ENCODE measurements at places on chromosomes 12 and 14.

DNA sequence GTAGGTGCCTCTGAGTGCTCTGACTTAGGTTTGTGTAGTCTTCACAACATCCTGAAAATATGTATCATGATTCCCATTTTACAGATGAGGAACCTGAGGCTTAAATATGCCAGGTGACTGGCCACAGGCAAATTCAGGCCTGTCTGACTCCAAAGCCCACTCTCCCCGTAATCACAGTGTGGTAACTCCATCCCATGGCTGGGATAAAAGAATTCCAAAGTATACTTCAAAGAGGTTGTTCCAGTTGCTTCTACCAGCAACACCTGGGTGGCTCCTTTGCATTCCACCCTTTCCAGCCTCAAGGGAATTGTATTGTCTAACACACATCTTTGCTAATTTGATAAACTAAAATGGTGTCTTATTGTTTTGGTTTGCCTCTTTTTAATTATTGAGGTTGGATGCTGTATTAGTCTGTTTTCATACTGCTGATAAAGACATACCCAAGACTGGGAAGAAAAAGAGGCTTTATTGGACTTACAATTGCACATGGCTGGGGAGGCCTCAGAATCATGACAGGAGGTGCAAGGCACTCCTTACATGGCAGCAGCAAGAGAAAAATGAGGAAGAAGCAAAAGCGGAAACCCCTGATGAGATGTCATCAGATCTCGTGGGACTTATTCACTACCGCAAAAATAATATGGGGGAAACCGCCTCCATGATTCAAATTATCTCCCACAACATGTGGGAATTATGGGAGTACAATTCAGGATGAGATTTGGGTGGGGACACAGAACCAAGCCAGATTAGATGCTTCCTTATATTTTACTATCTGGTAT lies 9.9 kb upstream of the CHST11 start:
- no peak for DNase-seq

DNA sequence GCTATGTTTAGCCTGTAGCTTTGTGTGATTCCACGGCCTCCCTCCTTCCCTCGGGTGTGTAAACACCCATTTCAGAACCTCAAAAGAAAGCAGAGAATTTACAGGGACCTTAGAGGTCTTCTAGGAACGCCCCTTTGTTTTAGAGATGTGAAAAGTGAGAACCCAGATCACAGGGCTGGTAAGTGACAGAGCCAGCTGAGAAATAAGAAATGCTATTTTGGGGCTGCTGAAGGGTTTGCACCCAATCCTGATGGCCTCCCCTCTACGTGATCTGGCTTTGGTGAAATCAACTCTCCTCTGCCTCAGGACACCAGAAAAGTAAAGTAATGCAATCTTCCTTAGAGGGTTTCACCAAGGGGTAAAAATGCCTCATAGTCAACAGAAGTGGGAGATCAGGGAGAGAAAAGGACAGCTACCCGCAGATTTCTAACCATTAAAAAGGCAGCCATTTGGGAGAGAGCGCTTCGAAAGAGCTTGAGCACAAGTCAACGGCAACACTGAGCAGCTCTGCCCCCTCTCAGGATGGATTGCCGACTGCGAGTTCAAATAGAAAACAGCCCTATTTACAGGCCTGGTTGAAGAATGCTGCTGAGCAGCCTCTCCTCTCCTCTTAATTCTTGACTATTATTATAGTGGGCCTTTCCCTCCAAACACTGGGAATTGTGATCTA lies 78.5 kb upstream of the RASSF3 start:
- no peak for DNase-seq

DNA sequence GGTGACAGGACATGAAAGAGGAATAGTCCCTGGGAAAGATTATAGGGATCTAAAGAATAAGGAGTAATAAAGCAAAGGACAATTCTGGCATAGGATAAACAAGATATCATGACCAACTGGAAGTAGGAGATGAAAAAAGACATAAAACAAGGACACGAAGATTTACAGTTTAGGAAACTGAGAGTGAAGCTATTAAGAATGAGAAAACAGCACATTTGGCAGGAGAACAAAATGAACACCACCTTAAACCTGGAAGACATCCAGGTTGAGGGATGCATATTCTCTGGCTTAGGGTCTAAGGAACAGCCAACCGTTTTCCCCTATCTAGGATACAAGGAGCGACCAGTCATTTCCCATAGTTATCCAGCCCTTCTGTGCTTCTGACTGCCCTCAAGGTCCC lies 1.9 kb downstream of the TRIP11 start:
- DNase-seq = no peak

DNA sequence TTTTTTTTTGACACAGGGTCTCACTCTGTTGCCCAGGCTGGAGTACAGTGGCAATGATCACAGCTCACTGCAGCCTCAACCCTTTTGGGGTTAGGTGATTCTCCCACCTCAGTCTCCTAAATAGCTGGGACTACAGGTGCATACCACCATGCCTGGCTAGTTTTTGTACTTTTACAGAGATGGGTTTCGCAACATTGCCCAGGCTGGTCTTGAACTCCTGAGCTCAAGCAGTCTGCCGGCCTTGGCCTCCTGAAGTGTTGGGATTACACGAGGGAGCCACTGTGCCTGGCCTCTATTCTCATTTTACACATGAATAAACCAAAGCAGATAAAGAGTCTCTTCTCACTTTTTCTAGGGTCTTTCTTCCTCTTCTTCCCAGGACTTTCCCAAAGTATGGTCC lies 3.2 kb downstream of the TOMM20L start:
- DNase-seq = no peak

DNA sequence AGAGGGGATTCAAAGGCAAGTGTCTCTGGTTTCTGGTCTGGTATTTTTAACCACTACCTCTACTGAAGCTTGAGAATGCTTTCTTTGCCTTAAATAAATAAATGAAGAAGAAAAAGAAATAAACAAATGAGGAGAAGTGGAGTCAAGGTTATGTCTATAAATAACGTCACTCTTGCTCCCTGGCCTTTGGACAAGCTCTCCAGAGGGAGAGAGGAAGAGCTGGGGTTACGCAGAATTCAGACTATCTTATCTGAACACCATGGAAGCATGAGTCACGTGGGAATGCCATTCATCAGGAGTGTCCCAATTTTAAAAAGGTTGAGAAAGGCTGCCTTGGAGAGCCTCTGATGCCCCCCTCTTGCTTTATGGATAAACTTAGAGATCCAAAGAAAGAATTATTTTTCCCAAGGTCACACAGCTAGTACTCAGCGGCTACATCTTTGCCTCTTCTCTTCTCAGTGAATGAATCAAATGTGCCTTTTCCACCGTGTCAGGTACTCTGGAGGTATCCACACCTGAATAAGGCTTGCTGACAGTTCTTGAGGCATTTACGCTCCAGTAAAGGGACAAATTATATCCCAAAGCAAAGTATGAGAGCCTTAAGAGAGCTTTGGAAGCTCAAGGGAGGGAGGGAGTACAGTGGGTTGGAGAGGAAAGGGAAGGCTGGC lies 12.9 kb upstream of the MSI1 start:
- DNase-seq = no peak

DNA sequence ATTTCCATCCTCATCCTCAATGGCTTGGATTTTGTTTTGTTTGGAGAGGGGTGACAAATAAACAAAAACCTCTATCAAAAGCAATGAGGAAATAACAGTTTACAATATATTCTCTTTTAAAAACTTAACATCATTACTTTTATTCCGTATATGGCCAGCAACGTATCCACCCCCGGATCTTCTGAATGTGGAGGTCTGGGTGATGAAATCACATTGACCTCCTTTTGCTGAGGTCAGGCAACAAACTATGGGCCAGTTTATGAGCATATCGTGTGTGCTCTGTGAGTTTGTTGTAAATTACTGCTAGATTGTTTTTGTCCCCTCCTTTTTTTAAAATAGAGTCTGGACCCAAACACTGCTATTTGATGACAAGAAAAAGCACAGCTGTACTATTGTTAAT lies 178.1 kb downstream of the BCAT1 start:
- no peak for DNase-seq

GRCh38 chr14:94303111-94303510 lies 10.0 kb upstream of the SERPINA10 start:
- no peak for DNase-seq

- no peak for DNase-seq
Measured at GRCh38 chr12:66900616-66901015, 221.7 kb upstream of the GRIP1 start.

DNA sequence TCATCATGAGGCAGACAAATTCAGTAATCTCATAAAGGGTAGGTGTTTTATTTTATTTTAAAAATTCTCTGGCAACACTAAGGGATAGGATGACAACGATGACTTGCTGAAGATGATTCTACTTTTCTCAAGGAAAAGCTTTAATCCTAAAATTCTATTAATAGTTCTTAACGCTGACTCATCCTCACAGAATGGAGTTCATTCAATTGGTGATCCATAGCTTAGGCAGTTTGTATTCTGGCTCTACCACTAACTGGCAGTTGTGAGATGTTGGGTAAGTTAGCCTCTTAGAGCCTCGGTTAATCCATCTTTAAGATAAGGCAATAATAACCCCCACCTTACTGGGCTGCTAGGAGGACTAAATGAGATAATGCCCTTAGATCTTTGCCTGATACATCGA lies 116.3 kb downstream of the RTN1 start:
- no peak for DNase-seq

GRCh38 chr14:53748691-53749090 lies 207.9 kb downstream of the BMP4 start:
- no peak for DNase-seq

- DNase-seq = no peak
Measured at GRCh38 chr12:26566675-26567074, 266.3 kb downstream of the ITPR2 start.

DNA sequence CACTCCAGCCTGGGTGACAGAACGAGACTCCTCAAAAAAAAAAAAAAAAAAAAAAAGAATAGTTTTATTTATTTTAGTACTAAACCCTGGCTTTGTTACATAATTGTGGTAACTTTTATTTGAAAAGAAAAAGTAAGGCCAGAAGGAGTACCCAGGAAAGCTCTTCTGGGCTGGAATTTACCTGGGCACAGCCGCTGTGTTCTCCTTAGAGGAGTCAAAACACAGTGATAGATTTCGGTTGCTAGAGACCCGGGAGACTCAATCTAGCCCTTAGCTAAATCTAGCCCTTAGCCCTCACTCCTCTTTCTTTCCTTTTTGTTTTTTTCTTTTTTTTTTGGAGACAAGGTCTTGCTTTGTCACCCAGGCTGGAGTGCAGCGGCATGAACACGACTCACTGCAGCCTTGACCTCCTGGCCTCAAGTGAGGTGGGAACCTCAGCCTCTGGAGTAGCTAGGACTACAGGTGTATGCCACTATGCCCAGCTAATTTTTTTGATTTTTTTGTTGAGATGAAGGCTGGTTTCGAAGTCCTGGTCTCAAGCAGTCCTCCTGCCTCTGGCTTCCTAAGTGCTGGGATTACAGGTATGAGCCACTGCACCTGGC lies 49.7 kb downstream of the SYNE2 start:
- no peak for DNase-seq

DNA sequence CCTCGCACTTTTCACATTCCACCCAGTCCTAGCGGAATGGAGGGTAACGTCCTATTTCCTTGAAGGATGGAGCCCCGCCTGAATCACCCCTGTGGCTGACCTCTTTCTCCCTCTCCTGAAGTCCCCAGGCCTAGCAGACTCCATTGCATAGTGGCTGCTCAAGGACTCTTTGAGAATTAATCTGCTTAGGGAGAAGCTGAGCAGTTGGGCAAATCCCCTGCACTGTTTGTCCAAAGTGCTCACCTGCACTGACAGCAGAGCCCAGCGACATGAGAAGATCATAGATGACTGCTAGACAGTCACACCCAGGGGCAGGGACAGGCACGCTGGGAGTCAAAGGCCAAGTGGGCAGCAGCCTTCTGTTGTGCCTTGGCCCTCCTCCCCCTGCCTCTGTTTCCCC lies 37.7 kb upstream of the DICER1 start:
- DNase-seq = no peak

DNA sequence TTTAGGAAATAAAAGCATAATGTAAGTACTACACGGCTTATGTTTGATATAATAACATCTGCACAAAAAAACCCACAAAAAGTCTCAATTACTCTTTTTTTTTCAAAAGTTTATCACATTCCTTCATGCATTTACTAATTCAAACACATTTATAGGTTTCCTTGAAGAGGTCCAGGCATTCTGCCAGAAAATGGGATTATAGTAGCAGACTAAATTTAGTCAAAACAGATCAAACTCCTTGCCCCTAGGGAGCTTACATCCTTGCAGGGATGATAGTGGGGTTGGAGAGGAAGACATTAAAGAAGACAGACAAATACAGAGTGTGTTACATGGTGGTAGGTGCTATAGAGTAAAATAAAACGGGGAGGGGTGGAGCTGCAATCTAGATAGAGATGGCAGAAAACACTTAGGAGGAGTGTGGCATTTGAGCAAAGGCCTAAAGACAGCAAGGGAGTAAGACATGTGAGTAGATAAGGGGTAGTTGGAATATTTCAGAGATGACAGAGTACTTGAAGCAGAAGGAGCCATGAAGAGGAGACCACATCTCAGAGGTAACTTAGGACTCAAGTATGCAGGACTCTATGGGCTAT lies 266.9 kb downstream of the PPFIA2 start:
- no peak for DNase-seq

- DNase-seq = no peak
Measured at GRCh38 chr12:58942345-58942744, 22.0 kb upstream of the LRIG3 start.

GRCh38 chr14:73091044-73091443 lies 32.7 kb downstream of the RBM25 start:
- no peak for DNase-seq

- DNase-seq = no peak
Measured at GRCh38 chr12:96258104-96258961, 64.2 kb downstream of the ELK3 start.
